Panc1 (cell line): ENCODE measurements at places on chromosomes 1 and 21.
A peak's percentile ranks its signal among the peaks of the same experiment; 100 is the strongest.

DNA sequence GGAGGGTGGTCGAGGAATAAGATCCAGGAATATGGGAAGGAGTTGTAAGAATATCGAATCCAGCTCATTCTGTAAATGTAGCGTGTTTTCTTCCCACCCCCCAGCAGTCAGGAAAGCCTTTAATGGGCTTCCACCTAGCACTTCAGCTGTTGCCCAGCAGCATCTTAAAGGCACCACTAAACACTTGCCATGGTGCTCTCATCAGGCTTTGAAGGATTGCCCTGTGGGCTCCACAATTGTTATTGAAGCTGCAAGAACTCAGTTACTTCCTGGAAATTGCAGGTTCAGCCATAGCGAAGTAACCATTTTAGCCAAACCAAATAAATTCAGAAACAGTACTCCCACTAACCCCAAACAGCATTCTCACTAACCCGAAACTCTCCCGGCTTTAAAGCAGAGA is 511.2 kb downstream of the PLPP3 start:
- no peak for DNase-seq

DNA sequence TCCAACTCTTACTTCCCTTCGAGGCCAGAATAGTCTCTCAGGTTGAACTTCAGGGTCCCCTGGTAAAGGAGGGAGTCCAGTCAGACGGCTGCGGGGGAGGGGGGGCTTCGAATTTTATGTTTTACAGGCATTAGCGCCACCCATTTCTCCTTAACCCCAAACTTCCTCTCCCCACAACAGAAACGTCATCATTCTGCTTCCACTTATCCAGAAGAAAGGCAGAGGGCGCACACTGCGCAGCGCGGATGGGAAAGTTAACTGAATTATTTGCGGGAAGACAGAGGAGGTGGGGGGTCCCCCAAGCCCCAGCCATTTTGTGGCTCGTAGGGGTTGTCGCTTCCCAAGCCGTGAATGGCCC is 529 bp upstream of the PRMT2 start:
- no peak for DNase-seq

DNA sequence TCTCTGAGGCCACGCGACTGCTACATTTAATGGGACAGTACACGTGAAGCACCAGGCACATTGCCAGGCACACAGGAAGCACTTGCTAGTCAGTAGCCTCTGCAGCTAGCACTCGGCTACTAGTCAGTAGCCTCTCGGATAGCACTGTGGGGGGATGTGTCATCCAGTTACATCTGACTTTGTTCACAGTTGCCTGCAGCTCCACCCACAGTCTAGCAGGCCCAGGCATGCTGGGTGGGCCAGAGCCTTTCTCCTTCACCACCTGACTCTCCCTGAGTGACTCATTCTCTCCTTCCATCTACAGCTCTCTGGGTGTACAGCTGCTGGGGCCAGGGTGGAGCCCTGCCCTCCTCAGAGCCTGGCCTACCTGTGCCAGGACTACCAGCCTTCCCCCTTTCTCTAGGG is 51.5 kb downstream of the PTPRF start:
- peak; percentile 69 for DNase-seq

DNA sequence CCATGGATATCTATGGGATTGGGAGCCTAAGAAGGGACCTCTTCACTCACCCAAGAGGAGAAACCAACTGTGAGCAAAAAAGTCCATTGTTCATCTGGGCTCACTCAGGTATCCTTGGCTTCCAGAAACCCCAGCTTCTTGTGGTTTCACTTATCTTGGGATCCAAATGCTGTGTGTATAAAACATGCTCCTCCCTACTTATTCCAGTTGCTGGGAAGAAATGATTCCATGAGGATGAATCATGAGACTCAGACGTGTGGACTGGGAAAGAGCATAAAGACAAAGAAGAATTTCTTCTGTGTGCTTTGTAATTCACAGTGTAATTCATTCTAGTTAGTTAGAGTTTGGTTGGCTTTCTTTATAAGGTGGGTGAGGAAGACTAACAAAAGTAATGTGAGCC is 283.7 kb downstream of the ZNF648 start:
- DNase-seq, result no peak

GRCh38 chr1:212461916-212462660 is 29.4 kb downstream of the NENF start:
- DNase-seq, result no peak

DNA sequence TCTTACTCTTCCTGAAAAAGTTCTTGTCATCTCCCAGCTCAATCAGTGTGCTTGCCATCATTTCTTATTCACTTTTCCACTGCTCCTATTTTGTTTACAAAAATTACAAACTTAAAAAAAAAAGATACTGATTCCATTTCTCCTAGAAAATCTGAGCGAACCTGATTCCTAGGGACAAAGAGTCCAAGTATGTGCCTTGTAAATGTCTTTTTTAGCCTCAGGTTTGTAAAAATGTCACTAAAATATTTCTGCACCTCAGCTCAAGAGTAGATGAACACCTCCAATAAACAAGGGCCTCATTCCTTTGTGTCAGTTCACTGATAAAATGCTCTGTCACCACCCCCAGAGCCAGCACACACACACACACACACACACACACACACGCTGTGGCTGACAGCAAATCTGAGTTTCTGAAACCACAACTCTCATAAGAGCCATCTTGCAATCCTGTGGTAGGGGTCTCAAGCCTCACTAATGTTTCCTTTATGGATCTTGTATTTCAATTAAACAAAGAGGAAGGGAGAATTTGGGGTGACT is 299.2 kb downstream of the PBX1 start:
- DNase-seq, result no peak

DNA sequence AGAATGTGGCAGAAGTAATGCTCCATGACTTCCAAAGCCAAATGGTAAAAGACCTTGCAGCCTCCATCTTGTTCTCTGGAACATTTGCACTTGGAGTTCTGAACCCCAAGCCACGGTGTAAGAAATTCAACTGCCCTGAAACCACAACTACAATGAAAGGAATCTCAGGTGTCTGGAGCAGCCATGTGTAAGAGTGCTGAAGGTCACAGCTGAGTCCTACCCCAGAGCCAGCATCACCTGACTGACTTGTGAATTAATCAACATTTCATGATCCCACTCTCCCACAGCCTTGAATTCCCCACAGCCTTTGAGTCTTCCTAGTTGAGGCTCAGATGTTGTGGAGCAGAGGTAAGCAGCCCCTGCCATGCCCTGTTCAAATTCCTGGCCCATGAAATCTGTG is 192.8 kb upstream of the CAMK1G start:
- no peak for DNase-seq

DNA sequence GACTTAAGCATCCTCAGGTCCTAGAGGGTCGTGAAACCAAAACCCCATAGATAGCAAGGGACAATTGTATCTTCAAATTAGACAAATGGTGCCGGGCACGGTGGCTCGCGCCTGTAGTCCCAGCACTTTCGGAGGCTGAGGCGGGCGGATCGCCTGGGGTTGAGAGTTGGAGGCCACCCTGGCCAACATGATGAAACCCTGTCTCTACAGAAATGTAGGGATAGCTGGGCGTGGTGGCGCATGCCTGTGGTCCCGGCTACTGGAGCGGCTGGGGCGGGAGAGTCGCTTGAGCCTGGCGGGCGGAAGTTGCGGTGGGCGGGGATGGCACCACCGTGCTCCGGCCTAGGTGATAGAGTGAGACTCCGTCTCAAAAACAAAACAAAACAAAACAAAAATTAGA is 780.6 kb downstream of the BRINP3 start:
- no peak for DNase-seq

DNA sequence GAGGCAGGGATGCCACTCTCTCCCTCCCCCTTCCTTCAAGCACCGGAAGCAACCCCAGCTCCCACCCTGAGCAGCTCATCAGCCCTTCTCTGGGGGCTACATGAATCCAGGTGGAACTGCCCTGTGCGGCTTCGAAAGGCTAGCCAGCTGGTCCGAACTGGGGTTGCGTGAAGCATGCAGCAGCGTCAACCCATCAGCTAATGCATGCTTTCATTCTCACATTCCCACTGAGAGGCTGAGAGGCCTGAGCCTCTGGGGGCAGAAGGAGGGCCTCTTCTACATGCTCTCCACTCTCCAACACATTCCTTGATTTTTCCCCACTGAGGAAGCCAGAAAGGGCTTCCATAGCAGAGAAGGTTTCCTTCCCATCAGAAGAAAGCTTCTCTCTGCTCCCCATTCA is 5.6 kb downstream of the RXRG start:
- no peak for DNase-seq

DNA sequence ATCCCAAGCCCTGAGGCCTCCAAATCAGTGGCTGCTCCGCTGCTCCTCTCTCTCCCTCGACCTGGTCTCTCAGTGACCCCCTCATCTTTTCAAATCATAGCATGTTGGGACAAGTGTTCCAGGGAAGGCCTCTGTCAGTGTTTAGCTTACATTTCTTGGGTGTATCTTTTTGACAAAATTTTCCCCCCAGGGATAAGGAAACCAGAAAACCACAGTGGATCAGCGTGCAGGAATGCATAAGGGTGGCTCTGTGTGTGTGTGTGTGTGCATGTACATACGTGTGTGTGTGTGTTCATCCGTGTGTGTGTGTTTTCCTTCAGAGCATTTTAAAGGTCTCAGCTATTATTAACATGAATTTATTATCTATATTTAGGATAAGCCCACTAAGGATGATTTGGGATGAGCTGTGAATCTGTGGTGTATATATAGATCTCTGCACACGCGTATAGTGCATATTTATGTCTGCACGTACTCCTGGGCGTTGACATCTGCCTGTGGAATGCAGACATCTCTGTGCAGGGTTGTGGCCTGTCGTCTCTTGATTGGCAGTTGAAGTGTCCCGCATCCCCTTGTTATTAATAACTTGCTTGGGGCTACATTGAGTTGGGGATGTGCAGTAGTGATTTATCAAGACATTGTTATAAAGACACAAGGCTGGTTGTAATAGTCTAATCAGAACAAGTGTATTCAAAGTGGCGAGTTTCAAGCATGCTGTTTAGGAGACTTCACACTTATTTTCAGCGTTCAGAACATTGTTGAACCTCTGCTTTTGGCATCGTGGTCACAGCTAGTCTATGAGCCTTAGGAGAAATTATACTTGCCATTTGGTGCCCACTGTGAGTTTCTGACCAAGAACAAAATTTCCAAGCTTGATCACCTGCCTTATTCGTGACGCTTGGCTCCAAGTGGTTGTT is 55.6 kb downstream of the GALNT2 start:
- no peak for DNase-seq

GRCh38 chr1:198860371-198860770 is 221.5 kb downstream of the PTPRC start:
- no peak for DNase-seq

- DNase-seq, result no peak
These were observed 97.2 kb downstream of the WDR4 start for GRCh38 chr21:42781971-42782722.

GRCh38 chr1:51907079-51907702 is 28.7 kb upstream of the NRDC start:
- DNase-seq, result no peak

- DNase-seq, result no peak
These were observed 67.8 kb downstream of the MAN1C1 start for GRCh38 chr1:25684216-25684965.

DNA sequence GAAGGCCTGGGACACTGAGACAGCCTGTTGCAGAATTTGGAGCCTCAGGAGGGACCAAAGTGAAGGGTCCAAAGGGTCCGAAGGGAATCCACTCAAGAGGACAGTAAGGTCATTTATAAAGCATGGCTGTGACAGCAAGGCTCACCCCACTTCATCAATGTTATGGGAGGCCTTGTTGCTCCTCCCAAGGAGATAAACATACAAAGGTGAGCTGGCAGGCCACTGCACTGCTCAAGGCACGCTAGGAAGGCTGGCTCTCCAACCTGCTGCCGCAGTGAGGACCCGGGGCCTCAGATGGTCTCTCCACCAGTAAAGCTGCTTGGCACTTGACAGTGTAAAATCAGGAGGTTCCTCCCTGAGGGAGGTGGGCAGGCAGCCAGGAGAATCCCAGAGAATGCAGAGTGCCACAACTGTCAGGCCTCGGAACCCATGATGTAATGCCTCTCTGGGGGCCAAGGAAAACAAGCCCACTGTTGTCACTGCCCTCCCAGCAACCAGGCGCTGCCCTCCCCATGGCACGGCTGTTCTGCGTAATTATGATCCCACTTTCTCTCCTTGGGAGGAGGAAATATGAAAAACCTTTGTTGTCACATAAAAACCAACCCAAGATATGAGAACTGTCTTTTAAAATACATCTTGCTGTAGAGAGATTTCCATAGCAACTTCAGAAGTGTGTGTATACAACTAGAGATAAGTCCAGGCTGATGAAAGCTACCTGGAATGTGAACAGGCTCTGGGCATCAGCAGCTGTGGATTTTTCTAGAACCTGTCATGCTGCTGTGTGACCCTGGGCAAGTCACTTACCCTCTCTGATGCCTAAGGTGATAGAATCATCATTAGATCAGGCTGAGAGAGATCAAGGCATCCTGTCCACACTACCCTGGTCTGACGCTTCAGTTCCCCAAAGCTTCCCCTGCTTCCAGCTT is 102.5 kb downstream of the KCNN3 start:
- no peak for DNase-seq

- no peak for DNase-seq
These were observed 45.4 kb upstream of the MPZL1 start for GRCh38 chr1:167676205-167676915.

- no peak for DNase-seq
These were observed 138.9 kb upstream of the SOD1 start for GRCh38 chr21:31520561-31521098.

GRCh38 chr1:12369258-12369657 is 139.4 kb downstream of the VPS13D start:
- no peak for DNase-seq

- no peak for DNase-seq
These were observed 605.7 kb downstream of the NUF2 start for GRCh38 chr1:163927493-163927892.
